ENCODE measurements at places on chromosomes 7 and 10.

- DNase-seq, result no peak
These were observed 480.5 kb downstream of the PHTF2 start for GRCh38 chr7:78279032-78279431.

DNA sequence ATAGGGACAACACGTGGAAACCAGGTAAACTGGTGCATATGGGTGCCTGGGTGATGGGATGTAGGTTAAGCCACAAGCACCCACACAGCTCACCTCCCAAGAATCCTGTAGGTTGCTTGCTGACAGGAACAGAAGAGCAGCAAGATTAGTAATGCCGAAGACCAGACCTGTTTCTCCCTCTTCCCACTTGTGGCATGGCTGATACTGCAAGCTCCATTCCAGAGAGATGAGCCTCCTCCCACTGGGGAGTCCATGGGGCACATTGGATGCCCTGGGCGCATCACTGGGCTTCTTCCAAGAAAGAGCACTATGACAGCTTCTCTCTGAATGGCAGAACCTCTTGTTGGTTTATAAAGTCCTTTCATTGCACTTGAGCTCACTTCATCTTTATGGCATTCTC, 44.4 kb upstream of the LOXL4 start:
- no peak for DNase-seq

DNA sequence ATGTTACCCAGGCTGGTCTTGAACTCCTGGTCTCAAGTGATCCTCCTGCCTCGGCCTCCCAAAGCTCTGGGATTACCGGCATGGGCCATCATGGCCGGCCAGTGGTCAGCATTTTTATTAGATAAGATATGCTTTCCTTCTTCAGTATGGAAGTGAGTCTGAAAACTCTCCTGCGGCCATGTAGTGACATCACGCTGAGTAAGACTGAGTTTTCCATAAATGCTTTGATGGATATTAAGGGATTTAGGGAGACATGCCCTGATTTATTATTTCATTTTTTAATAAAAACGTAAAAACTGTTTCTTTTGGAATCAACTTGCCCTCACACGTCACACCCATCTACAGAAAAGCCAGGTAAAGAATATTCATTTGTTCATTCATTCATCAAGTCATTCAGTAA, 48.4 kb downstream of the DYNC1I1 start:
- no peak for DNase-seq

GRCh38 chr7:34751725-34752643, 94.0 kb downstream of the NPSR1 start:
- DNase-seq, result no peak

DNA sequence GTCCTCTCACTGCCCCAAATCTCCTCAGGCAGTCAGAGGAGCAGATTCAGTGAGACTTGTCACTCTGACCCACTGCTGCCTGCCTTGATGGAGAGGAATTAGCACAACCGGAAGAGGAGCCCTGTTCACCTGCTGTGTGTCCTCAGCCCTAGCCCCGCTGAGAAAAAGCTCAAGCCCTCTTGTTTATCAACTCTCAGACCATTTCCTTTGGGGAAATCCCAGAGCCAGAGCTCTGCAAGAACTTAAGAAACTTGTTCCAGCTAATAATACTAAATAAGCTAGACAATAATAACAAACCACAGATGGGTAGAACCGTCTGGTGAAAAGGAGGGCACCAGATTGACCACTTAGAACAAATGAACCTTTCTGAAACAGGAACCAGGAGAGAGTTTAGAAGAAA, 37.7 kb upstream of the ITGB1 start:
- DNase-seq, result no peak

- DNase-seq, result no peak
These were observed 66.6 kb upstream of the CAMK2B start for GRCh38 chr7:44391746-44392617.

- no peak for DNase-seq
These were observed 166.0 kb upstream of the ZNF32 start for GRCh38 chr10:43814663-43815062.

DNA sequence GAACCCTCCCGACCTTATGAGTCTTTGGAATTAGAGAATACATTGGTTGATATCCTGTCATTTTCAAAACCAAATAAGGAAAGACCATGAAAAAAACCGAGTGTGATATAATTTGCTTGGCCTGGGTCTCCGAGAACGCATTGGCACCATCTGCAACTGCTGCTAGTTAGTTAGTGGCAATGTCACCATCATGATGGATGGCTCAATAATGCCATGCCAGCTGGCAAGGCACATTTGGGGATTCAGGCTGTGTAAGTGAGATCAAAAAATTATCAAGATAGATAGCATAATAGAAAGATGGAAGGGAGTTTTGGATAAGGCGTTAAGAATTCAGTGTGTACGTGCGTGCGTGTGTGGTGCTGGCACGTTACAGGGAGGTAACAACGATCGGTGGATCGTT, 134.7 kb upstream of the TCERG1L start:
- no peak for DNase-seq

DNA sequence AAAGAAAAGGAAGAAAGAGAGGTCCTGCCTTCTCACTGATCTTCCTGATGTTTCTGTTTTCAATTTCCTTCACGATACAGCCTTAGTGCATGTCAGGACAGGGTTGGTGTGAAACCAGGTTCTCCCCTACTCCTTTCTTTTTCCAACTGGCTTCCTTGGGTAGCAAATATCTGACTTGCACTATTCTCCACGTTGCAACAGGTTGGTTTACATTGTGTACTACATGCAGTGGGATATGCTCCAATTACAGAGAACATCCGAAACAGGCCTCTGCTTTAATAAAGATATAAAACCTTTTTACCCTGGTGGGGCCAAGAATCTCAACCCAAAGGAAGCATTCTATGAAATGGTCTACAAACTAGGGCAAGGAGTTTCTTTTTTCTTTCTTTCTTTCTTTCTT, 16.9 kb upstream of the CREB5 start:
- no peak for DNase-seq

GRCh38 chr7:155071916-155072571, 1.9 kb downstream of the HTR5A start:
- no peak for DNase-seq

GRCh38 chr10:93757801-93758507, at the start of gene LGI1:
Gene LGI1, plus strand, starts transcription at chr10:93757936. Its CDS starts 209 bp downstream, at chr10:93758145.
- DNase-seq, result no peak

DNA sequence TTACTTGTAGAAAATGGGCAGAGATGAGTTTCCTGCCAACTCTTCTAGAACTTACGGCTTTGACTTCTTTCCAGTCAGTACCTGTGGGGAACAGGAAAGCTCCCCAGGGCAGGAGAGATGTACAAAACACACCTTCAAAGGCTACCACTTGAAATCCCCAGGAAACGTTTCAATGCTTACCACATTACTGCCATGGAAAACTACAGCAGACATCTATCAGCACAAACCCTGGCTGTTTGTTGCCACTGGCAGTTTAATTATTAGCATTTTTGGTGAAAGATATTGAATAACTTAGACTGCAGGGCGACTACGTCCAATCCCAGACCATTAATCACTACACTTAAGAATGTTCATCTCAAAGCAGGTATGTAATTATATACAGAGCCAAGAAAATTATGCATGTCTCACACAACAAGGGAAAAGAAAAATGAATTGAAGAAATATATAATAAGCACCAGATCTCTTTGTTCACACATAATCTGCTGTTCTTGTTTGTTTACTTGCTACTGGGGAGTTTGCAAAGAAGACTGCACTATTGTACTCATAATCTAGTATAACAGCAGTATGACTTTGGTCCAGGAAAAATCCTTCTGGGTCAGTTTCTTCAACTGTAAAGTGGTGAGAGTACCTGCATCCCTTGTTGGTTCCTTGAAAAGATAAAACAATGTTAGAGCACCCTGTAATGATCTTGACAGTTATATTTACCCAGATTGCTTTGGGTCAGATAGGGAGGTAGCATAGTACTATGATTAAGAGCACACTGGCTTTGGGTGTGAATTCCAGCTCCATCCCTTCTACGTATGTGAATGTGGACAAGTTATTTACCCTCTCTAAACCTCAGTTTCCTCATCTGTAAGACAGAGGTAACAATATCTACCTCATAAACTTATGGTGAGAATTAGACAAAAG, 138.3 kb downstream of the DOCK4 start:
- DNase-seq, result no peak

DNA sequence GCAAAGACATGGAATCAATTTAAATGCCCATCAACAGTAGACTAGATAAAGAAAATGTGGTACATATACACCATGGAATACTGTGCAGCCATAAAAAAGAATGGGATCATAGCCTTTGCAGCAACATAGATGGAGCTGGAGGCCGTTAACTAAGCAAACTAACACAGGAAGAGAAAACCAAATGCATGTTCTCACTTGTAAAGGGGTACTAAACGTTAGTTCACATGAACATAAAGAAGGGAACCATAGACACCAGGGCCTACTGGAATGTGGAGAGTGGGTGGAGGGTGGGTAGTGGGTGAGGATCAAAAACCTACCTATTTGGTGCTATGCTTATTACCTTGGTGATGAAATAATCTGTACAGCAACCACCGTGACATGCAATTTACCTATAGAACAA, 78.4 kb upstream of the GSDME start:
- DNase-seq, result no peak

- no peak for DNase-seq
These were observed 86.7 kb upstream of the PRKAR2B start for GRCh38 chr7:106957766-106958165.

- DNase-seq, result peak; percentile 47
These were observed 30.4 kb downstream of the FOXK1 start for GRCh38 chr7:4712281-4713182.

DNA sequence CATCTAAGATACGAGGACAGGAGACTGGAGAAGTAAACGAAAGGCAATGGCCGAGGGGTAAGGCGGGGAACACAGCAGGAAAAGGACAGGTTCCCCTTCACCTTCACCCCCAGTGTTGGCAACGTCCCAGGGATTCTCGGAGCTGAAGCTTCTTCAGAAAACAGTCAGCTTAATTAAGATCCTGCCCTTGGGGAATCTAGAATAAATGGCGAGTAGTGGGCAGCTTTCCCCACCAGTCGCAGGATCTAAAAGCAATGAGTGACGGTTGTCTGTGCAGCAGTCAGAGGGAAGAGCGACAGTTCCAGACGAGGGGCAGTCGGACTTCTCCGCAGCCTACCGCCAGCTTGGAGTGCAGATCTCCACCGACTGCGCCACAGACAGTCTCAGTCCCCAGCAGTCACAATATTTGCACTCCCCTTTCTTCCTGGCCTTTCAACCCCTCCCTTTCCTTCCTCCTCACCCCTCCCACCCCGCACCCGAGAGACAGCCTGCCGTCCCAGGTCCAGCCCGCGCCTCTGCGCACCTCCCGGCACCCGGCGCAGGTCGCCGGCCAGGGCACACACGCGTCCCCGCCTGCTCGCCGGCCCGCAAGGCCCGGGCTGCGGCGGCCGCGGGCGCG, 10.9 kb upstream of the SP8 start:
- peak; percentile 21 for DNase-seq

DNA sequence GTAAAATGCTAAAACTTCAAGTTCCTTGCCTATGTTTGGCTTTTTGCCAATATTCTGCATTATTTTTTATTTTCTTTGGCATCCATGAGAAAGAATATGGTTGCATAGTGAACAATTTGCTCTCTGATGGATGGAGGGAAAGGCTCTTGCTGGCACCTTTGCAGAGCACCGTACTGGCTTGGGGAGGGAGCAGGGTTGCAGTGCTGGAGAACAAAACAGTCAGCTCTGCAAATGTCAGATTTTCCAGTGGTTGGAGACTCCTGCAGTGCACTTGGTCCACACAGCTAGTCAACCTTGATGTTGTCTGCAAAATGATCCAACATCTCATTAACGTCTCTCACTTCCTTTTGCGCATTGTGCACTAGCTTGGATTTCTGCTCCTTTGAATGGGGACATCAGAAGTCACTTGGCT, 100.8 kb downstream of the ANLN start:
- DNase-seq, result no peak

- DNase-seq, result no peak
These were observed 84.3 kb downstream of the CD36 start for GRCh38 chr7:80722616-80723195.

GRCh38 chr7:24685708-24686107, 71.6 kb downstream of the GSDME start:
- DNase-seq, result peak; percentile 22

DNA sequence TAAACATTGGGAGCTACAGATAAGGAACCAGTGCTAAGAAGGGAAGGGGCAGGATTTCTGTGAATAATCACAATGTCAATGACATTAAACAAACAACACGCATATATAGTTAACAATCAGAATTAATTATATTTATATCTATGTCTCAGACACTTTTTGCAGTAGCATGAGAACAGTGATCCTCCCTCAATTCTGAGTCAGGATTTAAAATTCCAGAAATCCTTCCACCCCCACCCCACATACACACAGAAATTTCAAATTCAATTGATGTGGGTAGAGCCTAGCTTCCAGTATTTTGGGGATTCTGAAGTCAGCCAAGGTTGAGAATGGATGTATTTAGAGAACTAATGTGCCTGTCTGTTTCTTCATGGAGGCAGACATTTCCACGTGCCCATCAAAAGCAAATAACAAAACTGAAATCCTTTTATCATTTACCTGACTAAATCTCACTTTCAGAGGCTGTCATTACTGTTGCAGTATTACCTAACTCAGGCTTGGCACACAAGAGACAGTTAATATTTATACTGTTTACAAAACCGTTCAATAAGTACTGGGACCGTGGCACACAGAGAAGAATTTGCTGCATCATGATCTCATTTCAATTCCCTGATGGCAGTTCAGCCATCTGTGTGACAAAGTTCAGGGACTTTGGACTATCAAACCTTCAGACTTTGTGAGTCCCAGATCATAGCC, 116.6 kb upstream of the PALS2 start:
- DNase-seq, result no peak

DNA sequence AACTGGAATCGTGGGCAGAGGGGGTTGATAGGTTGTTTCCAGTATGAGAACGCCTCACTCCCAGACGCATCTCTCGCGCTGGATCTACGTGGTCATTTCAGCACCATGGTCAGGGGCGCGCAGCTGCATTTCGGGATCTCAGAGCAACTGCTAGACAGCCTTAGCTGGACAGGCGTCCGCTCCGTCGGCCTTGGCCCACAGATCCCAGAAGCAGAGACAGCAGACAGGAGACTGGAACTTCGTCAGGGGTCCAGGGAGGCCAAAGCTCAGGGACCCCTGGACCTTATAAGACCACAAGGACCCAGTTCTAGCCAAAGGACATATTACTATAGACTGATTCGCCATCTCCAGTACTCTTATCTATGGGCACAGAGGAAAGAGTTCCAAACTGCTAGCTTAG, 5.3 kb downstream of the NEUROG3 start:
- no peak for DNase-seq

GRCh38 chr10:23174977-23175512, 17.1 kb upstream of the PTF1A start:
- no peak for DNase-seq

DNA sequence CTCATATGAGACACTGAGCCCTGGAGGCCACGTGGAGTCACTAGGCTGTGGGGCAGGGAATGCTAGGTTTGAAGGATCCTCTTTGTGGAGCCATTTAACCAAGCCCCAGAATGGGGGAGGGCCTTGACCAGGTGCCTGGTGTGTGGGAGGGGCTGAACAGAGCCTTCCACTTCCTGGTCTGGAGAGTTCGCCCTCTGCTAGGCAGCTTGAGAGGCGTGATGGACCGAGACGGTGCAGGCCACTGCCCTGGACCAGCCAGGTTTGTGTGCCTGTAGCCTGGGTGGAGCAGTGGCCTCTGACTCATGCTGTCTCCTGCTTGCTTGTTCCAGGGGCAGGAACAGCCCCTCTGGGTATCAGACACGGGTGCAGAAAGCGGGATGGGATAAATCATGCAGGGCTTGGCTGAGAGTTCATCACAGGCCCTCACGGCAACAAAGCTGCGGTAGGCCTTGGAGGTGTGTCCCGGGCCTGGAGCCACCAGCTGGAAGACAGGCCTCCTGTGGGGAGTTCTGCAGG, 27.4 kb downstream of the ADAMTS14 start:
- no peak for DNase-seq

GRCh38 chr10:96470116-96470743, 43.5 kb downstream of the TLL2 start:
- DNase-seq, result peak; percentile 30
